Pancreas (tissue), 10 donors: ENCODE measurements at places on chromosomes 13 and 19.

DNA sequence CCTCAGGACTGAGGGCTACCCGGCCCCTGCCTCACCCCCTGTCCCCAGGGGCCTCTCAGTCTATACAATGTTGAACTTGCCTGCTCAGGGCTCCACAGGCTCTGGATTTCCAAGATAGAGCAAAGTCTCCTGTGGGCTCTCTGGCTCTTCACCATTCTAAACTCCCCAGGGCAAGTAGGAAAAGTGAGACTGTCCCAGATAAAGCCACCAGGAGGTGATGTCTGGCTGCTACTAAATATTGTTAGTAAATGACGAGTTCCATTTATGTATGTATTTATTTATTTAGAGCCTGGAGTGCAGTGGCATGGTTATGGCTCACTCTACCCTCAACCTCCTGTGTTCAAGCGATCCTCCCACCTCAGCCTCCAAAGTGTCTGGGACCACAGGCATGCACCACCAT is 73.6 kb upstream of the SIAH3 start:
- no peak for DNase-seq
- H3K27ac ChIP-seq = no peak overlapping the region
- no peaks in the 10 kb centered on the region for H3K36me3 ChIP-seq
- H3K27me3 ChIP-seq = no peaks in the 10 kb centered on the region

- no peaks in the 10 kb centered on the region for H3K27me3 ChIP-seq
- peaks cover 23% of the 10 kb centered on the region for H3K4me1 ChIP-seq
- H3K27ac ChIP-seq = no peak overlapping the region
- DNase-seq = no peak
- no peak overlapping the region for H3K4me3 ChIP-seq
Measured at GRCh38 chr13:113964251-113964995, 9.5 kb downstream of the C13orf46 start.

GRCh38 chr19:34188408-34188807 is 16.1 kb downstream of the LSM14A start:
- no peak for DNase-seq
- H3K27ac ChIP-seq = no peak overlapping the region
- H3K4me3 ChIP-seq = no peak overlapping the region
- no peaks in the 10 kb centered on the region for H3K36me3 ChIP-seq

- H3K36me3 ChIP-seq = no peaks in the 10 kb centered on the region
- H3K4me1 ChIP-seq = peaks cover 6% of the 10 kb centered on the region
- no peaks in the 10 kb centered on the region for H3K27me3 ChIP-seq
- DNase-seq = peak; percentile 94
Measured at GRCh38 chr19:50203281-50204080, at the start of gene MYH14. TSS of gene MYH14 (plus strand) at chr19:50203622. CDS start at chr19:50210366, 6,744 bp downstream.

DNA sequence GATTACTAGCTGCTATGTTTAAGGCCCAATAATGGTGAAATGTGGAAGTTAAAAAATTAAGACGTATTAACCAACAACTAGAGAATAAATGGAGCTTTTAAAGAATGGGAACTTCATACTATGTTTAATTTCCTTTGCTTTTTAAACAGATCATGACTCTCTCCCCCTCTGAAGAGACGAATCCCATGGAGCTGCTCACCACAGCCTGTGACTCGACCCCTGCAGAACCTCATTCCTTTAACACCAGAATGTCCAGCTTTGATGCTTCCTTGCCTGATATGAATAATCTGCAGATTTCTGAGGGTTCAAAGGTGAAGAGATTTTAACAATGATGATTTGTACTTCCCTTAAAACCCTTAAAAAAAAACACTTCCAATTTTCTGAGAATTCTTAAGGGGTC is 53.0 kb downstream of the ZAR1L start:
- peaks cover 23% of the 10 kb centered on the region for H3K36me3 ChIP-seq
- H3K4me1 ChIP-seq = no peaks in the 10 kb centered on the region
- H3K27ac ChIP-seq = no peak overlapping the region
- no peak overlapping the region for H3K4me3 ChIP-seq

GRCh38 chr19:29328586-29328985 is 115.6 kb upstream of the UQCRFS1 start:
- no peaks in the 10 kb centered on the region for H3K36me3 ChIP-seq
- no peak overlapping the region for H3K27ac ChIP-seq
- DNase-seq = no peak
- no peaks in the 10 kb centered on the region for H3K27me3 ChIP-seq
- no peak overlapping the region for H3K4me3 ChIP-seq

DNA sequence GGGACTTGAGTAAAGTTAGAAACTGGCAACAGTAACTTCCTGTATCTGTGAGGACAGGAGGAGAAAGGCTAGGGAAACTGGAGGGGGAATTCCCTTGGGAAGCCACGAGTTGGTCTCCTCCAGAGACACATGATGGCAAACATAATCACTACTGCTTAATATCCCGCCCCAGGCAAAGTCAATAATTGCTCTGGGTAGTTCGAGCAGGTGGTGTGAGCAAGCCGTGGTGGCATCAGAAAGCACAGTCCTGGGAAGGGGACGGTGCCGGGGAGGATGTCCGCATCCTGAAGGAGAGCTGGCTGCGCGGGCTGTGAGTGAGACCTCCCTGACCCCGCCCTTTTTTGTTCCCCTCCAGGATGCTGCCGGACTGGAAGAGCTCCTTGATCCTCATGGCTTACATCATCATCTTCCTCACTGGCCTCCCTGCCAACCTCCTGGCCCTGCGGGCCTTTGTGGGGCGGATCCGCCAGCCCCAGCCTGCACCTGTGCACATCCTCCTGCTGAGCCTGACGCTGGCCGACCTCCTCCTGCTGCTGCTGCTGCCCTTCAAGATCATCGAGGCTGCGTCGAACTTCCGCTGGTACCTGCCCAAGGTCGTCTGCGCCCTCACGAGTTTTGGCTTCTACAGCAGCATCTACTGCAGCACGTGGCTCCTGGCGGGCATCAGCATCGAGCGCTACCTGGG is 1.4 kb downstream of the FFAR2 start:
- H3K36me3 ChIP-seq = no peaks in the 10 kb centered on the region
- H3K27me3 ChIP-seq = no peaks in the 10 kb centered on the region
- no peak for DNase-seq
- H3K27ac ChIP-seq = no peak overlapping the region
- peaks cover 7% of the 10 kb centered on the region for H3K4me1 ChIP-seq

- no peaks in the 10 kb centered on the region for H3K4me1 ChIP-seq
- DNase-seq = no peak
- no peak overlapping the region for H3K4me3 ChIP-seq
- no peaks in the 10 kb centered on the region for H3K27me3 ChIP-seq
- no peaks in the 10 kb centered on the region for H3K36me3 ChIP-seq
Measured at GRCh38 chr19:29568036-29569025, 37.8 kb upstream of the POP4 start.

GRCh38 chr19:29614780-29615179 is 8.7 kb downstream of the POP4 start:
- H3K36me3 ChIP-seq = peaks cover 36% of the 10 kb centered on the region
- H3K27ac ChIP-seq = no peak overlapping the region
- no peak overlapping the region for H3K4me3 ChIP-seq
- H3K27me3 ChIP-seq = no peaks in the 10 kb centered on the region
- H3K4me1 ChIP-seq = no peaks in the 10 kb centered on the region

GRCh38 chr13:76307142-76307541 is 579.1 kb downstream of the KCTD12 start:
- H3K36me3 ChIP-seq = no peaks in the 10 kb centered on the region
- H3K27me3 ChIP-seq = no peaks in the 10 kb centered on the region
- no peak overlapping the region for H3K4me3 ChIP-seq
- no peaks in the 10 kb centered on the region for H3K4me1 ChIP-seq

- H3K4me3 ChIP-seq = no peak overlapping the region
- no peaks in the 10 kb centered on the region for H3K4me1 ChIP-seq
- peak; percentile 50 for DNase-seq
Measured at GRCh38 chr19:1837625-1838105, 10.6 kb downstream of the REXO1 start.
